ENCODE measurements at places on chromosomes 5 and 9.

DNA sequence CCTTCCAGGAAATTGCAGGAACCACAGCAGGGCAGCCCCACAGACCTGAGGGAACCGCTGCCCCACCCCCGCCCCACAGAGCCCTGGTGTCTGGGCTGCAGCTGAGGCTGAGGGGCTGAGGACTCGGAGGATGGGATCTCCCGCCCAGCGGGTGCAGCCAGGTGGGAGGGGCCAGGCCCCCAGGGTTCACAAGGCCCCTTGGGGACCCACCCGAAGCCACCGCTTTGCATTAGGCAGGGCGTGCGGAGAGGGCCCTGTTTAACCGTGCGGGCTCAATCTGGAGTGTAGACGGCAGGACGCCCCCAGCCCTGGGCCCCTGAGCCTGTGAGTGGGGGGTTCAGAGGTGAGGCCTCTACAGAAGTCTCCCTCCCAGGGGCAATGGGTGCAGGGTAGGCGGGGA is 10.8 kb downstream of the NOTCH1 start:
- DNase-seq, result no peak

GRCh38 chr5:172864747-172865146 is 30.7 kb downstream of the ERGIC1 start:
- no peak for DNase-seq

GRCh38 chr9:108045851-108046250 is 556.3 kb upstream of the KLF4 start:
- no peak for DNase-seq

GRCh38 chr9:136482046-136482792 is 621 bp downstream of the SEC16A start:
- no peak for DNase-seq

- no peak for DNase-seq
Measured at GRCh38 chr9:130034570-130034969, 8.4 kb downstream of the FNBP1 start.

DNA sequence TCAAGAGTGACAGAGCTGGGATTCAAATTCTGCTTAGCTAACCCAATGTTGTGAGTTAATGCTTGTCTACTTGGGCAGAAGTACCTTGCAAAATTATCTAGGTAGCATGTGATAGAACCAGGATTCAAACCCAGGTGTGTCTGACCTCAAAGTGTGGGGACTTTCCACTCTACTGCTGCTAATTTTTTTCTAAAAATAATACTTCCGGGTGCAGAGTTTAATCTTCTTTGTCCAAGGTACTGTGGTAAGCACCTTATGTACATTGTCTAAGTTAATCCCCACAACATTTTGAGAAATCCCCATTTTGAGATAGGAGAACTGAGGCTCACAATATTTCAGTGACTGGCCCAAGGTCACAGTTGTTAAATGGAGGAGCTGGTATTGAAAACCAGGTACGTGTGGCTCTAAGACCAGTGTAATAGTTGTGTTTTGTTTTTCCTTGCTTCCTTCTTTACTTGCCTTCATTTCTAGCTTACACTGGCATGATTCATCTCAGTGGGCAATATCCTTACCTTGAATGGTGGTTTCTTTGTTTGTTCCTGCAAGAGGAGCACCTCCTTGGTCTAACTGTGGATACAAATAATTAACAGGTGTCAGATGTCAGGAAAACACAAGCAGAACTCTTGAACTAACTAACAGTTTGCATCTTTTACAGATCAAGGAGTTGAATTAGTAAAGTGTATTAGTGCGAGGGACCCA is 7.5 kb downstream of the ALDOB start:
- no peak for DNase-seq

- DNase-seq, result no peak
Measured at GRCh38 chr5:140293091-140293848, 9.6 kb downstream of the PFDN1 start.

DNA sequence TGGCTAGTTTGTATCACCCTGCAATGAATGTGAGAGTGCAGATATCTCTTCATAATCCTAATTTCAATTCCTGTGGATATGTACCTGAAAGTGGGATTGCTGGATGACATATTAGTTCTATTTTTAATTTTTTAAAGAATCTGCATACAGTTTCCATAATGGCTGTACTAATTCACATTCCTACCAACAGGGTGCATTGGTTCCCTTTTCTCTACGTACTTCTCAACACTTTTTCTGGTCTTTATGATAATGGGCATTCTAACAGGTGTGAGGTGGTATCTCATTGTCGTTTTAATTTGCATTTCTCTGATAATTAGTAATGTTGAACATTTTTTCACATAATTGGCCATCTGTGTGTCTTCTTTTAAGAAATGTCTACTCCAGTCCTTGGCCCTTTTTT is 927.5 kb downstream of the DTWD2 start:
- DNase-seq, result no peak

GRCh38 chr9:136552117-136552703 is 6.4 kb upstream of the NOTCH1 start:
- DNase-seq, result no peak

DNA sequence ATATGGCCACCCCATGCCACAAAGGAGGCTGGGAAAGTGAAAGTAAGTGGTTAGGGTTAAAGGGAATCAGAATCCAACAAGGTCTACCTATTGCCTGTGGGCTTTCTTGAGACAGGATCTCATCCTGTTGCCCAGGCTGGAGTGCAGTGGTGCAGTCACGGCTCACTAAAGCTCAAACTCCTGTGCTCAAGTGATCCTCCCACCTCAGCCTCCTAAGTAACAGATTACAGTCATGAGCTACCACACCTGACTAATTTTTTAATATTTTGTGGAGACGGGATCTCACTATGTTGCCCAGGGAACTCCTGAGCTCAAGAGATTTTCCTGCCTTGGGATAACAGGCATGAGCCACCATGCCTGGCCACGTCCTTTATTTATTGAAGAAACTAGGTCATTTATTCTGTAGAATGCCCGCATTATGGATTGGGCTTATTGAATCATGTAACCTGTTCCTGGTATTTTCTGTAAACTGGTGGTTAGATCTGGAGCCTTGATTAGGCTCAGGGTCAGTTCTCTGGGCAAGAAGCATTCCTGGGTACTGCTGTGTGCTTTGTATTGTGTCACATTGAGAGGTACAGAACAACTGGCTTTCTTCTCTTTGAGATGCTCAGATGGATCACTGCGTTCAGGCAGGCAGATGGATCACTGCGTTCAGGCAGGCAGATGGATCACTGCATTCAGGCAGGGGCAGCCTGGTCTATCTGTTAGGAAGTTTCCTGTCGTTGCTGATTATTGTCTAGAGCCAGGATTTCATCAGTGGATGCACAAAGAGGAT is 41.6 kb downstream of the ERGIC1 start:
- no peak for DNase-seq

- DNase-seq, result no peak
Measured at GRCh38 chr9:17130291-17130690, 4.5 kb upstream of the CNTLN start.

GRCh38 chr5:99926463-99926862 is 608.7 kb upstream of the FAM174A start:
- no peak for DNase-seq

- DNase-seq, result no peak
Measured at GRCh38 chr9:122374885-122375420, 4.1 kb downstream of the PTGS1 start.

DNA sequence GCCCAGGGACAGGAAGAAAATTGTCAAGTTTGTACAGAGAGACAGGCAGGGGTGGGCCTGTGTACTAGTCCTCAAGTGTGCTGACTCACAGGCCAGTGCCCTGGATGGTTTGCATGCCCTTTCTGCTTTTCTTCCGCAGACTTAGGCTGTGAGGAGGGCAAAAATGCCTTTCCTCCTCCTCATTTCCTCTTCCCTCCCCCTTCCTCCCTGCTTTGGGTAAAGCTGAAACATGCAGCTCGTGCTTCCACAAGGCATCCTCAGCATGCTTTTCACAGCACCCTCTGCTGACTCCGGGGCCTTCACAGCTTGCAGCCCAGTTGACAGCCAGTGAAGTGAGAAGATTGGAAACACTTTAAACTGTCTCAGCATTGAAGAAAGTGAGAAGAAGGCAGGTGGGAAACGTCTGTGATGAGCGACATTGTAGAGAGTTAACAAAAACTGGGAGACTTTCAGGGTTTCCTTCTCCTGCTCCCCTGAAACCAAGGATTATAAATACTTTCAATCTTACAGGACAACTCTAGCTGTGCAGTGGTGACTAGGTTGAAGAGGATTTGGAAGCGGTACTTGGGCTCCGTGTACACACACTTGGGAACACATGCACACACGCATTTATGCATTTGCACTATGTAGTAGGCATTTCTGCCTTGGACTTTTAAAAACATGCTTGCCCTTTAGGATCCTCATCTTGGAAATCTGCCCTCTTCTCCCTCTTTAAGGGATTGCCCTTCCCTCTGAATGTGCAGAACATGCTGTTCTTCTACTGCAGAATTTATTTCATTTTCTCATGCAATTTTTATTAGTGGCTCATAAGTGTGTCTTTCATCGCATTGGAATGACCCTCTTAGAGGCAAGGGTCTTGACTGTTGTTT is 138.8 kb downstream of the GRIA1 start:
- DNase-seq, result peak; percentile 14

DNA sequence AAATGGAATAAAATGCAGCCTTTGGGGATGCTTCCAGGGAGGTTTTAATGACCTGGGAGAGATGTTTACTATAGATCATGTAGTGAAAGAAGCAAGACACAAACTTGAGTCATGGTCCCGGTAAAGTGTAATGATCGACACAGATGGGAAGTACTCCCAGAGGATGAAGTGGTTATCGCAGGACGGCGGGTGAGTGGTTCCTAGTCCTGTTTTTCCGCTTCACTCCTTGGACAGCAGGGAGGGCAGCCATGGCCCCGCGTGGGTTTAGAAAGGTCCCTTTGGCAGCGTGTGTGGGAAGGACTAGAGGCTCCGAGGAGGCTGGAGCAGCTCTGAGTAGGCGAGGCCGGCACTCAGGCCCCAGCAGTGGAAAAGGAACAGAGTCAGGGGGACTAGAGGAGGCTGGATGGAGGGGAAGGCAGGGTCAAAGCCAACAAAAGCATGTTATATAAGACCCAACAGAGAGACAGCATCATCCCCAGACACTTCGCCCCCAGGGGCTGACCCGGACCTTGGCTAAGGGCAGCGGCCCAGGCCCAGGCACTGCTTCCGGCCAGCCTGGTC is 49.2 kb upstream of the STXBP1 start:
- no peak for DNase-seq

GRCh38 chr9:92934321-92934720 is 13.0 kb upstream of the FGD3 start:
- no peak for DNase-seq

GRCh38 chr5:10456583-10457420 is 15.1 kb downstream of the ROPN1L start:
- no peak for DNase-seq

DNA sequence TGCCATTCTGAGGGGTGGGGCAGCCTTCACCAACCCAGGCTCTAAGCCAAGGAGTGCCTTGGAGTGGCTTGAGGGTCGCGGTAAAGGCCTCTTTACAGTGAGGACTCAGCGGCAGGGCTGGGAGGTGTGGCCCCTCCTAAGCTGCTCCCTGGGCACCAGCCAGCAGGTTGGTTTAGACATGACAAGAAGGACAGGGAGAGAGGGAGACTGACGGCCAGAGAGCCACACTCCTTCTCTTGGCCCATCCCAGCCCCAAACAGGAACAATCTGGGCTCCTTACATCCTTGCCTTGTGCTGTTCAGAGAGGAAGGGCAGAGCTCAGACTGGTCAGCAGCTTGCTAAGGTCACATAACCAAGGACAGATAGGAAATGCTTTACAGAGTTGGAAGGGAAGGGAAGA is 94.5 kb downstream of the LMX1B start:
- DNase-seq, result no peak

DNA sequence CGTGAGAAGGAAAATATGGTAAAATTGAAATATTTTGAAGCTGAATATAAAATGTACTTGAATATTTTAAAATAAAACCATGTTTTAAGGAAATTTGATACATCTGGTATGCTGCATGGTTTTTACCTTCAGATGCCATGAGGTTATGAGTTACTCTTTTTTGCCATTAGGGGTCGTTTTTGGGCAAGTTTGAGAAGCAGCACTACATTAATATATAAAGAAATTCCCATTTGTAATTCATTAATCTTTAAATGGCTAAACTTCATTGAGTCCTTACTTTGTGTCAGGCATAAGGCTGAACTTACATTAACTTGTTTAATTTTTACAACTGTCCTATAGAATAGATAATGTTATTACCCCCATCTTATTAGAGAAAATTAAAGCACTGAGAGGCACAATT is 152.3 kb downstream of the KDM4C start:
- no peak for DNase-seq

DNA sequence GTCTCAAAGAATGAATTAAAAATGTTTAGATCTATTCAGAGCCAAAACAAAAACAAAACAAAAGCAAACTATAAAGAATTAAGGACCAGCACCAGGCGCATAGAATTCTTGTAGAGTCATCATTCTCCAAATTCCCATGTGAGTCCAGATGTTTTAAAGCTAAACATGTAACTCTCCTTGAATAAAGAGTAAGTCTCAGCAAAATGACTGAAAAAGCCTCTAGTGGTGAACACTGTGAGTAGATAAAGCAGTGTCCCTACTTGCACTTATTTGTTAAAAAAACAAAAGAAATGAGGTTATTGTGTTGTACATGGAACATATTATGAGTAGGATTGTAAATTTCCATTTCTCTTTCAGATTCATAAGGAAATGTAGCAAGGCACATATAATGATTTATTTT is 44.0 kb downstream of the NNT start:
- no peak for DNase-seq

- DNase-seq, result no peak
Measured at GRCh38 chr9:131180454-131180853, 55.1 kb downstream of the NUP214 start.

- DNase-seq, result no peak
Measured at GRCh38 chr9:20728493-20729220, 44.6 kb downstream of the FOCAD start.

- DNase-seq, result no peak
Measured at GRCh38 chr5:135008981-135009735, 24.9 kb downstream of the PITX1 start.

- peak; percentile 49 for DNase-seq
Measured at GRCh38 chr5:74143721-74144330, 496.7 kb downstream of the ENC1 start.

DNA sequence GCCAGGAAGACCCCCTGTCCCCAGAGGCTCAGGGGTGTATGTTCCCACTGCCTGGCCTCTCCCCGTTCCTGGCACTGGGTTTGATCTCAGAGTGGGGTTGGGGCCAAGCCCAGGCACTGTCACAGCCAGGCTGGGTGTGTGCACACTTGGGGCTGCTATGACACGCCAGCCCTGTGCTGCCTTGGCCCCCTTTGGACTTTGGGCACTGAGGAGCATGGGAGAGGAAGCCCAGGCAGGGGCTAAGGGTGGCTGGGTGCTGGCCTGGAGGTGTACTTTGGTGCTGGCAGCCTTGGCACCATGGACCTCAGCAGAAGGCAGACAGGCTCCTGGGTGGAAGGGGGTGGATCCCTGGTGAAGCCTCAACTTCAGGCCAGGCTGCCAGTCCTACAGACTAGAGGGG is 223.6 kb upstream of the ISL1 start:
- no peak for DNase-seq

Data from nucleus accumbens (tissue), 56 donors.